ENCODE measurements at places on chromosomes 7 and 10. TPM values are rescaled to one million over a fixed set of nuclear protein-coding genes. Genes with fewer than 3 reads are reported as not detected.

Gene PDE6C
- total RNA-seq: not detected

Gene OPN1SW
- total RNA-seq: not detected

Gene ZNF25
- 7.4 TPM for total RNA-seq

Gene AEBP1
- 6.6 TPM for total RNA-seq

GRCh38 chr10:57964351-57964750 lies 303.3 kb downstream of the IPMK start:
- no peak overlapping the region for H3K27ac ChIP-seq
- no peak for DNase-seq

DNA sequence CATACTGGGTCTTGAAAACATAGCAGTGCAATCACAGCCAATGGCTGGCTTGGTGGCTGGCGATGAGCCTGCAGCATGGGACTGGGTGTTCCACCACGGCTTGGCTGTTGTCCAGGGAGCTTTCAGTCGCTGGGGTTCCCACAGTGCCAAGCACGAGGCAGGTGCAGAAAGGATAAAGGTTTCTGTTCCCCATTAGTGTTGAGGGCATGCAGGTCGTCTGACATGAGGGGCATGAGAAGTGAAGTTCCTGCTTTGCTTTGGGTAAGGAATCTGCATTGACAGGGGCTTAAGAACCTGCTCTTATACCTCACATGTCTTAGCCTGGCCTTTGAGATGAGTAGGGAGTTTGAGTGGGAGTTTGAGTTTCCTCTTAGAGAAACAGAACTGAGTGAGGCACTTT lies 9.0 kb upstream of the CFTR start:
- no peak overlapping the region for H3K4me3 ChIP-seq
- H3K4me1 ChIP-seq: no peaks in the 10 kb centered on the region
- no peak for DNase-seq
- no peak overlapping the region for H3K27ac ChIP-seq
- H3K27me3 ChIP-seq: no peaks in the 10 kb centered on the region
- H3K36me3 ChIP-seq: no peaks in the 10 kb centered on the region

DNA sequence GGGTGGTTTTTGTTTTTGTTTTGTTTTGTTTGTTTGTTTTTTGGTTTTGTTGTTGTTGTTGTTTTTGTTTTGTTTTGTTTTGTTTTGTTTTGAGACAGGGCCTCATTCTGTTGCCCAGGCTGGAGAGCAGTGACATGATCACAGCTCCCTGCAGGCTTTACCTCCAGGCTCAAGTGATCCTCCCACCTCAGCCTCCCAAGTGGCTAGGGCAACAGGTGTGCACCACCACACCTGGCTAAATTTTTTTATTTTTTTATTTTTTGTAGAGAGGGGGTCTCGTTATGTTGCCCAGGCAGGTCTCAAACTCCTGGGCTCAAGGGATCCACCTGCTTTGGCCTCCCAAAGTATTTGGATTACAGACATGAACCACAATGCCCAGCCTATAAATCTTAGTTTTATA lies 115.9 kb upstream of the NFE2L3 start:
- H3K36me3 ChIP-seq: no peaks in the 10 kb centered on the region
- no peak overlapping the region for H3K27ac ChIP-seq
- no peak overlapping the region for H3K4me3 ChIP-seq
- peaks cover 29% of the 10 kb centered on the region for H3K27me3 ChIP-seq

DNA sequence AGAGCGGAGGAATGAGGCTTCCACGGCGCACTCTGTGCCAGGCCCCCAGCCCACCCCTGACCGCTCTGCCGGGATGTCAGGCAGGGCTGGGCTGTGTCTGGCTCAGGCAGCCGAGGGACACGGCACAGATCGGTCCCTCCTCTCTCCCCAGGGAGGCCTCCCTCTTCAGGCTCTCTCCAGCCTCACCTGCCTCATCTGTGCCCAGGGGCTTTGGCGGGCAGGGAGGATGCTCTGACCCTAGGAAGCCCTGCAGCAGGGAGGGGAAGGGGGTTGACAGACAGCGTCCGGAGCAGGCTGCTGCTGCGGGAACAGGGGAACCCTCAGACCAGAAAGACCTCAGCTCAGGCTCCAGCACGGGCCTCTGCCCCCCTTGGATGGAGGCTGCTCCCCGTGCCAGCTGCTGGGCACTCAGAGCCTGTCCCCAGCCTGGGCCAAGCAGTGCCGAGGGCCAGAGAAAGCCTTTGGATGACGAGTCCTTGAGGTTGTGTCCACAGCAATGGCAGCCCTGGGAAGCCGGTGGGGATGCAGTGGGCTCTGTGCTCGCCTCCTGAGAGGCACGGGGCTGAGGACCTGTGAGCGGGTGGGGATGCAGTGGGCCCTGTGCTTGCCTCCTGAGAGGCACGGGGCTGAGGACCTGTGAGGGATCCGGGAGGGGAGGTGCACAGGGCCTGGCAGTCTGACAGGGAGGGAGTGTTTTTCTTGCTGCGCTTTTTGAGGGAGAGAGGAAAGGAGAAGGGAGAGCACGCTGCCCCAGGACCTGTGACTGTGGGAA lies 66.9 kb downstream of the FOXL3 start:
- H3K27ac ChIP-seq: no peak overlapping the region
- no peak for DNase-seq
- no peaks in the 10 kb centered on the region for H3K36me3 ChIP-seq
- no peak overlapping the region for H3K4me3 ChIP-seq
- H3K4me1 ChIP-seq: peaks cover 25% of the 10 kb centered on the region

DNA sequence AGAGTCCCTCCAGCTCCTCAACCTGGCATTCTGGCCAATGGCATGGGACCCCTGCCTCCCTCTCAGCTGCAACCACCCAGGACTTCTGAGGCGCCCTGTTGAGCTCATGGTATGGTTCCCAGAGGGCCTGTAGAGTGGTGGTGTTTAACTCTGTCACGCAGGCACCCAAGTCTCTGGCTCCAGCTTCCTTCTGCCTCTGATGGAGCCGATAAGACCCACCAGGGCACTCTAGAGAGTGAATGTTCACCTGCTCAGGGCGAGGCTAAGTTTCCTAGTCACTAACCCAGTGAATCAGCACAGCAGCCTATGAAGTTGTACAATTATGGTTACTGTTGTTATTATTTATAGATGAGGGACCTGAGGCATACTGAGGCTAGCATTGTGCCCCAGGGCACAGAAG lies 120.4 kb downstream of the ZMIZ1 start:
- DNase-seq: no peak
- H3K36me3 ChIP-seq: no peaks in the 10 kb centered on the region
- H3K4me3 ChIP-seq: no peak overlapping the region
- no peak overlapping the region for H3K27ac ChIP-seq
- H3K27me3 ChIP-seq: no peaks in the 10 kb centered on the region
- no peaks in the 10 kb centered on the region for H3K4me1 ChIP-seq
